Stimulated activated naive CD4-positive, alpha-beta T cell (primary cell): ENCODE measurements at places on chromosomes 7 and 10.

- no peak for DNase-seq
Observed at GRCh38 chr7:142010952-142011548, 15.4 kb downstream of the MGAM start.

DNA sequence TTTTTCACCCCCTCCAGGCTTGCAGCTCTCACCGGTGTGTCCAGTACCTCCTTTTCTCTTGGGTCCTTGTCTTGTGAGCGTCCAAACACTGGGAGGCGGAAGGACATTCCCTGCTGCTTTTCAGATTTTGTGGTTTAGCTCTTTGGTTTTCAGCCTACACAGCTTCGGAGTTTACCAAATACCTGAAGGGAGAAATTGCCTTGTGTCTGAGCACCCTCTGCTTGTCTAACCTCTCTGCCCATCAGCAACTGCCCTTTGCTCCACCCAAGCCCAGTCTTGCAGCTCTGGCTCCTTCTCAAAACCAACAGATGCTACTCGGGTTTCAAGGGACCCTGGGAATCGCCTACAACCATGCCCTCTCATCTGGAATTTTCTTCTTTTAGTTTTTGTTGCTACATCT is 519.1 kb upstream of the IGFBP3 start:
- no peak for DNase-seq

GRCh38 chr7:157006829-157007469 is 3.5 kb downstream of the MNX1 start:
- no peak for DNase-seq

- no peak for DNase-seq
Observed at GRCh38 chr10:99787311-99787710, 4.9 kb downstream of the ABCC2 start.

DNA sequence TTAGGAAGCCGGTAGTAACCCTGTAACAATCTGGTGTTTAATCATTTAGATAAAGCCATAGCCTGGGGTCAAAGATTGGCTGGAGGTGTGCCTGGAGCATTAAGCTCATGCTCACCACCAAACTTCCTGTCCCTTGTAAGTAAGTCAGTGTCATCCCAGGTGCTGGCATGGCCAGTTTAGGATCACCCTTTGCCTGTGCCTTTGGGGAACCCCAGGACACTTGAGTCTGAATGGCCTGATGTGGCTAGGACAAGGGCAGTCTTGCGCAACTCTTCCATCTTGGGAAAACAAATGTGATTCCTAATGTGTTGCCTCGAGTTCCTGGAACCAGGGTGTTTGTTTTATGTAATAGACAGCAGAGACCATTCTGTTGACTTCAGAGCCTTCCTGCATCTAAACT is 154.8 kb downstream of the GRK5 start:
- no peak for DNase-seq

- no peak for DNase-seq
Observed at GRCh38 chr10:71881647-71882355, 30.8 kb upstream of the PSAP start.

DNA sequence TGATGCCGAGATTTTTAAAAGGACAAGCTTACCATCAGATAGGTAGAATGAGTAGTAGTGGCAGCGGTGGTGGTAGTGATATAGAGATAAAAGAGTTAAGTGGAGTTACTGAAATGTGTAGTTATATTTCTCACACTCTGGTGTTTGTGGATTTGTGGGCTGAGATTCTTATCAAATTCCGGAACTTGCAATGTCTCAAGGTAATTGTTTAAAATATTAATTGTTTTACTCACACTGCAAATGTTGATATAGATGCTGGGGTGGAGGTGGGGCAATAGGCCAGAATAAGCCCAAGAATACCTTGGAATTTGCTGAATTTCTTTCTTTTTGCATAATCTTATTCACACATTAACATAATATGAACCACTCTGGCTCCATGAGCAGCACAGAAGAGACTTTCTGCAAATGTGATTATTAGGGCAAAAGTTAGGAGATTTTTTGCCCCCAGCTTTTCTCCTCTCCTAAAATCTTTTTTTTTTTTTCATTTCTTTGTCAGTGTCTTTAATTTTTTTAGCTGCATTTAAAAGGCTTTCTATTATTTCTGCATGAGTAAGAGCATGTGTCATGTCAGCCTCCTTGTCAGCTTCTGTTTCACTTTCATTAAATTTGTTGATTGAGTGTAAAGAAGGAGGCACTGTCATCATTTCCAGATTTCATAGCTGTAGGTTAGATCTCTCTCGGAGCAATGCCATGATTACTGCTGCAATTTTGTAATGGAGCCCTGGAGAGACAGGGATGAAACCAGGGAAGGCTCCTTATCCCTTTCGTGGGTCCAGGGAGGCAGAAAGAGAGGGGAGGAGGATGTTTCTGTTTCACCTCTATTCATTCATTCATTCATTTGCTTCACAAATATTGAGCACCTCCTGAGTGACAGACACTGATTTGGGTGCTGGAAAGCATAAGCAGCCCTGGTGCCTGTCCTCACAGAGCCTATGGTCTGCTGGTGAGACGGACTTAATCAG is 13.1 kb upstream of the SGMS1 start:
- DNase-seq, result no peak

DNA sequence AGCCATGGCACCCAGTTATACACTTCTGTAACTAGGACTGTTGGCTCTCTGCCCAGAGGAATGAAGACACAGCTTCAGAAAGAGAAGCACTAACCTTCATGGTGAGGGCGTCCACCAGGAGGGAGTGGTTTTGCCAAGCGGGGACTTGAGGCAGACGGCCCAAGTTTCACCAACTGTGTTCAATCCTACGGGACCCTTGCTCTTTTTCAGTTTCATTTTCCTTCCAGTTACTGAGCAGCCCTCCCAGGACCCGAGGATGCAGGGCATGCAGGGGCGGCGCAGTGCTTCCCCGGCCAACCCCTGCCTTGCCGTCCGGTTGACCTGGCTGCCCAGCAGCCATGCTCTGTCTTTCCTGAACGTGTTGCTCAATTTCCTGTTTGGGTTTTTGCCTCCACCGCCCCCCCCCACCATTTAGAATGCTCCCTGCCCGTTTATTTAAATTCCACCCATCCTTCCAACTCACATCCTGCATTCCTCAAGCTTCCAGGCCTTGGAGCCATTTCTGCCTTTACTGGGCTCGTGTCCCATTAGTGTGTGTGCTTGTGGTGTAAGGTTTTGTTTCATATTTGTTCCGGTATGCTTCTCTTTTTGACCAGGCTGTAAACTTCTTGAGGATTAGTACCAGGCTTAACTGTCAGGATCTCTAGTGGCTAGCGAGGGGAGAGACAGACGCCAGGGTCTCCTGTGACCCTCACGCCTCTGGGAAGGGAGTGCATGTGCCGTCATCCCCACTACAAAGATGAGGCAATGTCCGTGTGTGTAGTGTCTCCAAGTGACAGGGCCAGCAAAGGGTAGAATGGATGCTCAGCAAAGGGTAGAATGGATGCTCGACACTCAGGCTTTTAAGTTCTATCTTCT is 31.6 kb downstream of the IL15RA start:
- DNase-seq, result no peak

DNA sequence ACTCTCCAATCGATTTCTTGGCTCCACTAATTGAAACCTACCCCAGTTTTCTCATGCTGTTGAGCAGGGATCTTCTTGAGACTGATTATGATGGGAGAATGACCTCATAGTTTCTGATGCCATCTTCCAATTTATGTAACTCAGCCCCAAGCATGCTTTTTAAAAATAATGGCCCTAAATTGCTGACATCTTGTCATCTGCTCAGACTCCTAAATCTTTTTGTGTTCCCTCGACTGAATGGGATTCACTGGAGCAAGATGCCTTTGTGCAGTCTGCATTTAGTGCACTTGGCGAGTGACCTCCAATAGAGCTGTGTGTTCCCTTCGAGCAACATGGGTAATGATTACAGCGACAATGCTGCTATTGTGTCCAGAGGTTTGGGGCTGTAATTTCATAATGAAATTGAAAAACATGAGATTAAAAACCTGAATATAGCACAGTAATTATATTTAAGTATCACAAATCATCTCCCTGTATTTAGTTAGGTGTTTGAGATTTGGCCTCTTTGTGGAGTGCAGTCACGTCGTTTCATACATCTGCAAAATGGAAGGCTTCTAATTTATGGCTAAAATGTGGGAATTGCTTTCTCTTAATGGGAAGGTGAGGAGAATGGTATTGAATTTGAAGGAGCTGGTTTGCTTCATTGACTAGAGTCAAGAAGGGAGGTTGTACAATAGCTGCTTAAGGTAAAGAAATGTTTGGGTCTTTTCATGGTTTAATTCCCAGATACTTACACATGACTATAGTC is 192.9 kb downstream of the AUTS2 start:
- DNase-seq, result no peak

DNA sequence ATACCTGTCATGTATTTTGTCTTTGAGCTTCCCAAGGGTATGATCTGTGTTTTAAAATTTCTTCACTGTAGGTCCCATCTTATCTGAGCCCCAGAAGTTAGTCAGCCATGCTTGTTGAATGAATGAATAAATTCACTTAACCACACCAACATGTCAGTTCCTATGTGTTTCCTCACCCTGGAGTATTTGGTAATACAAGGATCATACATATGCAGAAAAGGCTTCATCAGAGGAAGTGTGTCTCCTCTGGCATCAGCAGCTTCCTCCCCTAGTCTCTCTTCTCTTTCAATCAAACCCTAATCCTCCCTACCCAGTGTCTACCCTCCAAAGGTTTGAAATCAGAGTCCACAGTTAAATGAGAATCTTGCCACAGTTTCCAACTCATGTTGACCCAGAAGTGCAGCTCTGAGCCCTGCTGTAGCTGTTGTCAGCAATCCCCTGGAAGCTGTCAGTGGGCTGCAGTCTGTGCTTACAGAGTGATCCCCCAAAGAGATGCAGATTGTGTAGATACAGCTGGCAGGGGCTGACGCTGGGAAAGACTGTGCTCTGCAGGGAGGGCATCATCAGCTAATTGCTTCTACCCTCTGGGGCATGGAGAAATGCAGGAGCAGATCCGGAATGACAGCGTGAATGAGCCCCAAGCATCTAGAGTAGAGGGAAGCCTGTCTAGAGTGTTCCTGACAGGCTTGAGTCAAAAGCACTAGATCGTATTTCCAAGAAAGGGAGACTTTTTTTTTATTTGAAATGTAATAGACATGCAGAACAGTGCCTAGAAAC is 105.0 kb upstream of the WDR11 start:
- no peak for DNase-seq

- no peak for DNase-seq
Observed at GRCh38 chr7:148304083-148304335, 286.6 kb upstream of the C7orf33 start.

GRCh38 chr7:72035266-72035665 is 376.9 kb downstream of the CALN1 start:
- DNase-seq, result no peak

GRCh38 chr7:133023370-133024071 is 58.4 kb downstream of the CHCHD3 start:
- no peak for DNase-seq

DNA sequence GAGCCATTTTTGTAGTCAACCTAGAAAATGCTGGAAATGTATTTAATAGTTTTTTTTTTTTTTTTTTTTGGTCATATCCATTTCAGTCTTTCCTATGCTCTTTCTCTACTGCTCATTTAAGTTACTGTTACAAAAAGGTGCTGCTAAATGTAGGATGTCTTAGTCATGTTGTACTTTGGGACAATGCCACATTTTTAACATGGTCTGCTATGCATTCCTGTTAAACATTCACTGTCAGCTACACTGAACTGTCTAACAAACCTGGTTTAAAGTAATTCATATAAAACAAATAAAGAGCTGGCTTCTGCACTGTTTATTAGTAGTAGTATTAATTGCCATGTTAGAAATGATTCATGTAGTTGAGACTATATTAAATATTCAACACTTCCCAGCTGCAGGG is 108.6 kb downstream of the NSUN6 start:
- no peak for DNase-seq

GRCh38 chr7:108824840-108825580 is 255.3 kb downstream of the DNAJB9 start:
- no peak for DNase-seq

DNA sequence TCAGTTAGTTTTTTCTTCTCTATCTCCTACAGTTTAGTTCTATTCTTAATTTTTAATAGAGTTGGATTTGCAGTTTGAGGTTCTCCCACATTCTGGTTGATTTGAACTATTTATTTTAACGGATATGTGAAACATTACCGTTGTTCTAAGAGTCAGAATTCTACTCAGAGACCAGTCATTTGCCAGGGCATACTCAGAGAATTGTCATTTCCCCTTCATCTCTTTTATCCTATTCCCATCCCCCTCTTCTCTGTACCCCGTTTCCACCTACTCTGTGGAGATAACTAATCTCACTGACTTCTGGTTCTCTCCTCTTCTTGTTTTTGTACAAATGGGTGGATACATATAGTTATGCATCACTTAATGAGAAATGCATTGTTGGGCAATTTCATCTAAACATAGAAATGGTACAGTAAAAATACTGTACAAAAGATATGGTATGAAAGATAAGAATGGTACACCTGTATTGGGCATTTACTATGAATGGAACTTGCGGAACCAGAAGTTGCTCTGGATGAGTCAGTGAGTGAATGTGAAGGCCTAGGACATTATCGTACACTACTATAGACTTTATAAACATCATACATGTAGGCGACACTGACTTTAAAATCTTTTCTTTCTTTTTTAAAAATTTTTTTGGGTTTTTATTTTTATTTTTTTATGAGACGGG is 53.1 kb downstream of the INPP5F start:
- no peak for DNase-seq

GRCh38 chr7:40977533-40977932 is 725.4 kb downstream of the INHBA start:
- DNase-seq, result no peak

- no peak for DNase-seq
Observed at GRCh38 chr7:82810558-82811259, 352.0 kb downstream of the PCLO start.

GRCh38 chr10:78475437-78475836 is 441.8 kb downstream of the RPS24 start:
- no peak for DNase-seq

DNA sequence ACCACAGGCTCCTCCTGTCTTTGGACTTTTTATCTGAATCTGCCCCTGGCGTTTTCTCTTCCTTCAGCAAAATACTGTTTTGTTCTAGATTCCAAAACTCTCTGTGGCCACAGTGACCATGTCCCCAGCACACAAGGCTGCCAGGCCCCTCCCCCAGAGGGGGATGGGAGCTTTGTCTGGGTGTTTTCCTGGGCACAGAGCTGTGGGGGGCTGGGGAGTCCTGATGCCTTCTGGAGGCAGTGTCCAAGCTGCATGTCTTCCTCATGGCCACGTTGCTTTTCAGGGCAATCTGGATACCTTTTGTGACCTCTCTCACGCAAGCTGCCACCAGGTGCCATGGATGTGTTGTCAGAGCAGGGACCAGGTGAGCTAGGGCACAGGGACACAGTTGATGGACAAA is 26.2 kb downstream of the ANTXRL start:
- no peak for DNase-seq

- no peak for DNase-seq
Observed at GRCh38 chr10:96619796-96620773, 33.3 kb upstream of the TM9SF3 start.

GRCh38 chr7:13333371-13333770 is 645.9 kb downstream of the ARL4A start:
- DNase-seq, result no peak
